ENCODE measurements at places on chromosomes 13 and 19. TPM values are rescaled to one million over a fixed set of nuclear protein-coding genes. Genes with fewer than 3 reads are reported as not detected.

GRCh38 chr13:98324105-98324504 is 147.0 kb upstream of the RNF113B start:
- no peak for DNase-seq

DNA sequence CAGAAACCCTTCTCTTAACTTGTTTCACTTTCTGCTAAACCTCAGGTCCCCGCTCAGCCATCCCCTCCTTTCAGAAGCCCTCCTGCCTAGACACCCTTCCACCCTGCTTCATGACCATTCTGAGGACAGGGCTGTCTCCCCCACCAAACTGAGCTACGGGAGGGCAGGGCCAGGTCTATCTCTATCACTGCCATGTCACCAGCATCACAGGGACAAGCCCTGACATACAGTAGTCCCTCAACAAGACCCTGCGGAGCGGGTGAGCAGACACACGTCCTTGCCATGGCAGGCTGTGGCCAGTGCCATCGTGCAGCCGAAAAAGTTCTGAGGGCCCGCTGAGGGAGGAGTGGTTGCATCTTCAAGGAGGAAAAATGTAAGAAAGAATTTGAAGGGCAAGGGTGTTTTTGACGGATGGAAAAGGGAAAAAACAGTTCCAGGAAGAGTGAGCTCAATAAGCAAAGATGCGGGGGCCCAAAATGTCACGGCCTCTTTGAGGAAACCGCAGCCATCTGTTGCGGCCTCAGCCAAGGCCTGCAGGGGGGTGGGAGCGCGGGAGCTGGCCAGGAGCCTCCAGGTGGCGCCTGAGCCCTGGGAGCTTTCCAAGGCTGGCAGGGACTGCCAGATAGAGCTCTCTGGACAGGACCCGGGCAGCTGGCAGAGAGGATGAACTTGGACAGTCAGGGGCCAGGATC is 8.1 kb downstream of the PTGIR start:
- no peak for DNase-seq

- DNase-seq = peak; percentile 33
Observed at GRCh38 chr13:52001120-52001731, 10.0 kb downstream of the ATP7B start.

GRCh38 chr19:16381756-16382401 is 57.3 kb downstream of the KLF2 start:
- no peak for DNase-seq

DNA sequence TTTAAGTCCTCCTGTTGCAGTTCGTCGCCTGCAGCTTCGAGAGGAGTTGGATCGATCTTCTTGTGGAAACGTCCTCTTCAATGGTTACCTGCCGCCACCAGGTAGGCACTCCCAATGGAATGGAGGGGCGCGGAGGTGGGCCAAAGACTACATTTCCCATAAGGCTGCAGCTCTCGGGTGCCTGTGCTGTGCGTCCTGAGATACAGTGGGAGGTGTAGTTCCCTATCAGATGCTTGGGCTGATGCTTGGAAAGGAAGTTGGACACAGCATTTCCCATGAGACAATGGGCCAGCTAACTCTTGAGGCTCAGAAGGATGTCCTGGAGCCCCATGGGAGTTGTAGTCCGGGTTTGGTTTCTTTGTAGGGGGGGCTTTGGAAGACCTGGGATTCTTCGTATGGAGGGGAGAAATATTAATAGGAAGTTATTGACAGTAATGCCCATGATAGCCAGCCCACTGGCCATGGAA is 1.8 kb downstream of the SHKBP1 start:
- DNase-seq = no peak

GRCh38 chr19:52691215-52691610 is 43.6 kb downstream of the ZNF611 start:
- DNase-seq = no peak

DNA sequence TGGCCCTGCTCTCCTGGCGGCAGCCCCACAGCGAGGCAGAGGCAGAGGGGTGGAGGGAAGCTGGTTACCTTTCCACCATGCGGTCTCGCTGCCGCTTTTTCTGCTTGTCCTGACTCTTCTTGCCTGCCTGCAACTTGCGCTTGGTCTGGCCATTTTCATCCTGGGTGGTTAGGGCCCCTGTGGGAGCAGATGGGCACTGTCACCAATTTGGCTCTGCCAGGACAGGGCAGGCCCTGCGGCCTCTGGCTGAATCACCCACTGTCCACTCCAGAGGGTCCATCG is 19.6 kb upstream of the AKAP8 start:
- DNase-seq = no peak

- DNase-seq = no peak
Observed at GRCh38 chr19:18344582-18344950, 4.2 kb downstream of the PGPEP1 start.

GRCh38 chr19:43695985-43696704 is 19.7 kb upstream of the IRGC start:
- DNase-seq = no peak

DNA sequence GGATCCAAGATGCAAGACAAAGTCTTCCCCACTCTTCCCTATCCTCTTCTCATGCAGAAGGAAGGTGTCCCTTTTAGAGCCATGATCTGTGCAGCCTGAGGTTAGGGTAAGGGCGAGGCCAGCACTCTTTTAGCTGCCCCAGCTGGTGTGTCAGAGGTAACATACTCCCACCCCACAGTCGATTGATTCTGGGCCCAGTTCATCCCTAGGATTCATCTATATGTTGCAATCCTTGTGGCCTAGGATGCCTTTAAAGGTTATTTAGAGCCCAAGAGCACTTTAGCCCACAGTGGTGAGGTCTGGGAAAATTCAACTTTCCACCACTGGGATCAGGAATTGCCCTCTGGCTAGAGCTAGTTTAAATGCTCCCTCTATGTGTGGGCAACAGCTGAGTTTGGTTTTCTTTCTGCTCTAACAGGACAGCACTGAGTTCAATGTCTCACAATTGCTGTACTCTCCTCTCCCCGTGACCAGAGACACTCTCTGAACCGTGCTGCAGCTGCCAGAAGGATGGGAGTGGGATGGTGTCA is 201.3 kb upstream of the SERP2 start:
- no peak for DNase-seq

GRCh38 chr13:36038785-36039555 is 92.2 kb downstream of the DCLK1 start:
- DNase-seq = no peak

GRCh38 chr19:55443824-55444480 is 852 bp upstream of the SHISA7 start:
- no peak for DNase-seq

DNA sequence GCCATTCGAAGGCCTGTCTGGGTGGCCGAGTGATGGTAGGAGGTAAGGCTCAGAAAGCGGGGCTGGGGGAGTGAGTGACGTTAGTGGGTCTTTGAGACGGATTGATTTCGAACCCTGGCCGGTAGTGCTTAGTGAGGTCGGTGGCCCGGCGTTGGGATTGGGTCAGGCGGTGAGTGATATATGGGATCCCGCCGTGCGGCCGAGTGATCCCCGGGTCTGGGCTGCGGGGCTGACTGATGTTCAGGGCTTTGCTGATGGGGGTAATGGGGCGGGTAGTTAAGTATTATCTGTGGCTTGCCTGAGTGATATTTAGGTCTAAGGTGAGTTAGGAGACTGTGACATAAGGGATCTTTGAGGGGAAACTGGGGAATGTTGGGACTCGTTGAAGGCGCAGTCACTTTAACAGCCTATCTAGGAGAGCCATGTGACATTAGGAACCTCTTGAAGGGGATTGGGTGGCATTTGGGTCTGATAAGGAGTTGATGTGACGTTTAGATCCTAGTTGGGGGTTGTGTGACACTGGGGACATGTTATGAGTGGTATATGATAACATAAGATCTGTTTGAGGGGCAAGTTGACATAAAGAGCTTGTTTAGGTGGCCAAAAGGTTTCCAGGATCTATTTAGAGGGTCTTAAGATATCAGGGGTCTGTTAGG is 543 bp downstream of the PSMC4 start:
- DNase-seq = no peak

- no peak for DNase-seq
Observed at GRCh38 chr13:111623208-111623607, 302.8 kb downstream of the TEX29 start.

- DNase-seq = no peak
Observed at GRCh38 chr19:10920288-10920655, 8.2 kb downstream of the YIPF2 start.

The FXYD5 gene
- total RNA-seq = 295 TPM

The P2RY11 gene
- 53.7 TPM for total RNA-seq

The ZNF544 gene
- 51.8 TPM for total RNA-seq

The TSSK6 gene
- total RNA-seq = 3.4 TPM

The STAP2 gene
- 6.1 TPM for total RNA-seq

The ERVK3-1 gene
- 102 TPM for total RNA-seq

The CYP4F11 gene
- not detected for total RNA-seq

The C13orf46 gene
- 1.2 TPM for total RNA-seq

The ENOX1 gene
- total RNA-seq = 0.18 TPM

The ACP4 gene
- not detected for total RNA-seq

The PRSS57 gene
- total RNA-seq = not detected

The GPR4 gene
- not detected for total RNA-seq
